Activated CD4-positive, CD25-positive, alpha-beta regulatory T cell (primary cell): ENCODE measurements at places on chromosomes 11 and 22.

- no peak for DNase-seq
These were observed 89.0 kb downstream of the RELT start for GRCh38 chr11:73465023-73465675.

GRCh38 chr11:119254239-119254638, 48.1 kb downstream of the CBL start:
- DNase-seq: peak; percentile 4

GRCh38 chr11:65591939-65592857, 3.4 kb downstream of the KCNK7 start:
- DNase-seq: no peak

- DNase-seq: no peak
These were observed 68.6 kb upstream of the SORL1-AS1 start for GRCh38 chr11:121521145-121522042.

DNA sequence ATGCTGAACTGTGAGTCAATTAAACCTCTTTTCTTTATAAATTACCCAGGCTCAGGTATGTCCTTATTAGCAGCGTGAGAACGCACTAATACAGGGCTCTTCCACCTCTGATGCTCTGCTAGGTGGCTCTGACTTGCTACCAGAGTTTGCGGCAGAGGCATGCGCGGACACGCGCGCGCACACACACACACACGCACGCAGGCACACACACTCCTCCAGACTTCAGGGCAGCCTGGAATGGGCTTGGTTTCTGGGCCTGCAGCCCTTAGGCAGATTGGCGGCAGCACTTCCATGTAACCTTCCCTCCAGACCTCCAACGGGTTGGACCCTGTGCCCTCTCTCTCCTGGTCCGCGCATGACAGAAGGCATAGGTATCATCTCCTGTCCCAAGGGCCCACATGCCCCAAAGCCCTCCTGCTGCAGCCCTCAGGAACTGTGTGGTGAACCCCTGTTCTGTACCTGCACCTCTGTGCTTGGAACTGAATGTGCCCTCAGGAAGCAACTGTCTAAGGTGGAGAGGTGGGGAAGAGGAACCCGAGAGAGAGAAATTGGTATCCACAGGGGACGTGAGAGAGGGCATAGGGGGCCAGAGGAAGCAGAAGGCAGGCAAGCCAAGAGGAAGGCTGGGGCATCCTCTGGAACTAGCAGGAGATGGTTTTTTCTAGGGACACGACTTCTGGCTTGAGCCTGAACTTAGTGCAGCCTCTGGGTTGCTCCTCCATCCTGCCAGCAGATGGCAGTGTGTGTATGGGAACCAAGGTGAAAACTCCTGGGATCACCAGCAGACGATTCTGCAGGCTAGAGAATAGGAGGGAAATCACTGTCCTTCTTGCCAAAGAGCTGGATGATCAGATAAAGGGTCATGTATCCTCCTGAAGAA, 23.4 kb upstream of the RIC3 start:
- no peak for DNase-seq

- DNase-seq: no peak
These were observed 70.5 kb upstream of the SESN3 start for GRCh38 chr11:95301474-95301873.

GRCh38 chr22:34622602-34623001, 443.4 kb upstream of the ISX start:
- no peak for DNase-seq

GRCh38 chr11:24249921-24250320, 246.9 kb upstream of the LUZP2 start:
- no peak for DNase-seq

GRCh38 chr11:762421-763072, 14.7 kb downstream of the GATD1 start:
- no peak for DNase-seq

DNA sequence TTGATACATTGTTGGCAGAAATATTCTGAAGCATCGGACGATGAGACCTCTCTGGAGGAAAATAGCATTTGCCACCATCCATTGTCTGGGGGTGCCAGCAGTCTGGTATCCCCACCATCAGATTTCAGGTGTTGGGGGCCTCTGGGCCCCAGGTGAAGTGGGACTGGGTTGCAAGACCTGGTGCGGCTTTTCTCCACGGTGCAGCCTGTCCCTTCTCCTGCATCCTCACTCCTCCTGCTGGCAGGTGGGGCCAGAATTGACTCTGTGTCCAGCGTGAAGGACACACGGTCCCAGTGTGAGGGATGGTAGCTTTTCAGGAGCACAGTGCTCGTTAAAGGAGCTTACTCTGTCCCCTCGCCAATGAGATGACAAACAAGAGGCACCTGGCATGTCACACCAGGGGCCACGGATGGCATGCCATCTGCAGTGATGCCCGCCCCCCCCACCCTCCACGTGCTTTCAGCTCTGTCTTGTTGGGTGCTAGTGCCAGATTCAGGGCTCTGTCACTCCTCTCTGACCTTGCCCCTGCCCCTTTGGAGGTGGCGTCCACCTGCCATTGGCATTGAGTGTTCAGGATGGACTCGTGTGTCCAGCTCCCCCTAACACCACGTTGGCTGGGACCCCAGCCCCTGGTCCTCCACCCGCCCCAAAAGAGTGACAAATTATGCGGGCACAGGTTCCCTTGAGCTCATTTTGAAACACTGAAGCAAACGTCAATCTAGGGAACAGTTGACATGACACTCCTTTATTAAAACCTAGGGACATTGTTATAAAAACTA, 62.4 kb downstream of the PARVG start:
- DNase-seq: no peak

GRCh38 chr22:48585916-48586798, 1241.5 kb downstream of the BRD1 start:
- no peak for DNase-seq

DNA sequence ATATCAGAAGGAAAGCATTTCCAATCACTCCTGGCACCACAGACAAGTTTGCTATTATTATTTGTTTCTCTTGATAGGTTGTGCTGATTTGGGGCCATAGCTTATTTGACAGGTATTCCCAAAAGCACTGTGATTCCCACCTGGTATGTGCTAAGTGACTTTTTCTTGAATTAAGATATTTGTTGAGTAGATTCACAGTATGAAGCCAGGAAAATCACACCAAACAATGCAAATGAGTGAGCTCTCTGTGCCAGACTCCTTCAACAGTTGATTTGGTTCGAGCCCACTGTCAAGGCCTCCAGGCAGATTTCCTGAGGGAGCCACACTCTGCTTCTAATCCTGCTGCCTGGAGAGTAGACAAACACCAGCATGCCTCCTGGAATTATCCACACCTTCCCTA, 253.0 kb upstream of the POU2AF2 start:
- no peak for DNase-seq

DNA sequence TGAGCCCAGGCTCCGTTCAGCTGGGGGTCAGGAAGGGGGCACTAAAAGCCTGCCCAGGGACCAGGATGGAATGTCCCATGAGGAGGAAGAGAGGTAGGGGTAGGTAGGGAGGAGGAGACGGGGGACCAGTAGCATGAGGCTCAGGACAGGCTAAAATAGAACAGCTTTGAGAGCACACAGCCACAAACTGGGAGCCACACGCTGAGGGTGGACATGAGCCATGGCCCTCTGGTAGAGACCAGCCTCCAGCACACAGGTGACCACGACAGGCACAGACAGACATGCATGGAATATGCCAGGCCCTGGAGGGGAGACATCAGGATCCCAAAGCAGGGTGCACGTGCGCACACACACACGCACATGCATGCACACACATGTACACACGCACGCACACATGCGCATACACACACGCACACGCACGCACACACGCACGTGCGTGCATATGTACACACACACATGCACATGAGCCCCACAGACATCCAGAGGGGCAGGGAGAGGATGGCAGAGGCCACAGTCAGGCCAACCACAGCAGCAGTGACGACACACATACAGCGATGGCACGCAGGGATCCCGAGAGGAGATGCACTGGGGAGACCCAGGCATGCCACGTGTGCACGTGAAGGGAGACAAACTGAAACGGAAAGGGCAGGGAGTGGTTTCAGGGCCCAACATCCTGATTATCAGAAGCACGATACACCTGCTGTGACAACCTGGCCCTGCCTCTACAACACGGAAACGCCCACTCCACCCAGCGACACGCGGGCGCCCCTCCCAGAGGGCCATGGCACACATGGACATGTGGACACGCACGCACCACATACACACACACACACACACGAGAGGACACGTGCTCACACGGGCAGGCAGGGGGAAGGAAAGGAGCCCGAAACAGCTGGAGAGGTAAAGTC, 25.7 kb downstream of the LRRC10B start:
- no peak for DNase-seq

DNA sequence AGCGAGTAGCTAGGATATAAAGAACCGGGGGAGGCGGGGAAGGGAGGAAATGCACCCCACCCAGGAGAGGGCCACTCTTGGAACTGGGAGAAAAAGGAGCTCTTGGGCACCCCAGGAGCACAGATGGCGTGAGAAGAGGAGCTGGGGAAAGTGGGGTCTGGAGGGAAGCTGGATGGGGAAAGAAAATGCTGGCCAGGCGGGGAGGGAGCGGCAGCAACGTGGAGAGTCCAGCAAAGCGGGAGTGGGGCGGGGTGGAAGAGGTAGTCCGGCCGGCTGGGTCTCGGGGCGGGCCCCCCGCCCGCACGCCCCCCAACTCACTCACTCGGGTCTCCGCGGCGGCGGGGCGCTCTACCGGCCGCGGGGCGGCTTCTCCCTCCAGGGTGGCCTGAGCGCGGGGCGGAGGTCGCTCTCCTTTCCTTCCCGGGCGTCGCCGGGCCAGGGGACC, 522 bp downstream of the TOB2 start:
- DNase-seq: no peak

DNA sequence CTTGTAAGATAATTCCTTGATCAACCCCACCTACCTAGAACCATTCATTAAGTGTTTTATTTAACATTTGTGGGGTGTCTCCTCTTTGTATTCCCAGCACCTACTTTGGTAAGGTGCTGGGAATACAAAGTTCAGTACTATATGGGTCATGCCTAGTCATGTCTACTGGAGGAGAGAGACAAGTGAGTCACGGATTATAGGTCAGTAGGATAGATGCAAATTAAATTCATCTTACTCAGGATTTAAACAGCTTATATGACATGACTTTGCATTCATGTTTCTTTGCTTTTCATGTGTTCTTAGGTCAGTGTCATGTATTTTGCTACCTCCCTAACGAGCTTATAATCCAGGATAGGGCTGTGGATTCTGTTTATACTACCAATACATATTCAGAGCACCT, 3.4 kb upstream of the FADS1 start:
- DNase-seq: no peak

DNA sequence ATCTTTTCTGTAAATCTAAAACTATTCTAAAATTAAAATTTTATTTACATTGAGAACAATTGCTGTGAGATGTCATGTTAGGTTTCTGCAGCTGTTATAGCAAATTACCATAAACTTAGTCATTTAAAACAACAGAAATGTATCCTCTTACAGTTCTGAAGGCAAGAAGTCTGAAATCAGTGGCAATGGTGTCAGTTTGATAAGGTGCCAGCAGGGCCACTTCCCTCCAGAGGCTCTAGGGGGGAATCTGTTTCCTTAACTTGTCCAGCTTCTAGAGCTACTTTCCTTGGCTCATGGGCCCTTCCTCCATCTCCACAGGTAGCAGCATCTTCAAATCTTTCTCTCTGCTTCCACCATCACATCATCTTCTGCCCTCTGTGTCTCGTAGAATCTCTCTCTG, 23.0 kb downstream of the MOGAT2 start:
- DNase-seq: no peak

- no peak for DNase-seq
These were observed 68.2 kb downstream of the USP35 start for GRCh38 chr11:78256962-78257361.

GRCh38 chr11:122852796-122853160, 14.5 kb downstream of the CRTAM start:
- no peak for DNase-seq

DNA sequence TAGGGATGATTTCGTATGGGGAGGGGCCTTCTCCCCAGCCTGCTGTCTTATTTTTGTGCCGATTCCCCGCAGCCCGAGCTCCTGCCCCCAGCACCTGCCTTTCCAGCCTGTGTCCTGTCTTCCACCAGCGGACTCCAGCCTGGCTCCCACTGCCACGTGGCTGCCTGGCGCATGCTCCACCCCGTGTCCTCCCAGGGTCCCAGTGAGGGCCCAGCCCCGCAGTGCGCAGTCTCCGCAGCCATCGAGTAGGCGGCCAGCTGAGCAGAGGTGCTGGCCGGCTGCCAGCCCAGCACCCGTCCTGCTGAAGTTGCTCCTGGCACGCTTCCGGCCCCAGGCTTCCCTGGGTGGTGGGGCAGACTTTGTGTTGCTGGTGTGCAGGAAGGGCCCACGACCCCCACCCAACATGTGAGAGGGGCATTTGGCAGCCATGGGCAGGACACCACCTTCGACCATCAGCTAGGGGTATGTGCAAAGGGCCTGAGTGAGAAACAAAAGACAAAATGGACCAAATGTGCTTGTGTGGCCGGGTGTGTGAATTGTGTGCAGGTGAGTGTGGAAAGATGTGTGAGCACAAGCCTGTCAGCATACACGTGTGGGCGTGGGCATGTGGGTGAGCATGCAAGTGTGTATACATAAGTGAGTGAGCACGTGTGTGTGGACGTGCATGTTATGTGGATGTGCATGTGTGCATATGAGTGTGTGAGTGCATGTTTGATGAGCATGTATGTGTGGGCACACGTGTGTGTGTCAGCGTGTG, 55.9 kb downstream of the RTN4R start:
- DNase-seq: no peak

DNA sequence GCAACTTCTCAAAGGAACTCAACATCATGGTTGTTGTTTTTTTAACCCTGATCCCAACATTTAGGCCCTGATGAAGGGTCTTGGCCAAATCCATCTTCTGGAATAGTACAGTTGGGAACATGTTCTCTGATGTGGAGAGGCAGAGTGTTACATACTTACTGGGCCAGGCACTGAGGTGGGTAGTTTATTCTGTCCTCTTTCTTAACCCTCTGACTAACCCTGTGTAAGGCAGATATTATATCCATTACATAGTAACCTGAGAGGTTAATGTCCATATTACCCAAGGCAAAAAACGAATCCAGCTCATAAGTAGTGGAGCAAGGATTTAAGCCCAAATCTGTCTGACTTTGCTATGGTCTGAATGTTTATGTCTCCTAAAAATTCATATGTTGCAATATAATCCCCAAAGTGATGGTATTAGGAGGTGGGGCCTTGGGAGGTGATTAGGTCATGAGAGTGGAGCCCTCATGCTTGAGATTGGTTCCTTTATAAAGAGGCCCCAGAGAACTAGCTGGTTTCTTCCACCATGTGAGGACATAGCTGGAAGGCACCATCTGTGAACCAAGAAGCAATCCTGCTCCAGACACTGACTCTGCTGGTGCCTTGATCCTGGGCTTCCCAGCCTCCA, 16.3 kb downstream of the PPFIBP2 start:
- no peak for DNase-seq
